ENCODE measurements at places on chromosomes 1 and 21. TPM values are rescaled to one million over a fixed set of nuclear protein-coding genes. Genes with fewer than 3 reads are reported as not detected.

- H3K36me3 ChIP-seq: no peaks in the 10 kb centered on the region
- no peak overlapping the region for H3K27ac ChIP-seq
- H3K27me3 ChIP-seq: no peaks in the 10 kb centered on the region
- H3K4me1 ChIP-seq: no peaks in the 10 kb centered on the region
- no peak overlapping the region for H3K4me3 ChIP-seq
These were observed 78.6 kb downstream of the TIAM1 start for GRCh38 chr21:31265366-31266013.

GRCh38 chr1:74650561-74650960 lies 23.0 kb downstream of the ERICH3 start:
- H3K36me3 ChIP-seq: no peaks in the 10 kb centered on the region
- no peak overlapping the region for H3K27ac ChIP-seq
- no peak for DNase-seq

GRCh38 chr1:154386643-154387352 lies 18.3 kb upstream of the IL6R start:
- H3K27me3 ChIP-seq: no peaks in the 10 kb centered on the region
- peak overlapping the region; percentile 35 for H3K27ac ChIP-seq
- no peaks in the 10 kb centered on the region for H3K36me3 ChIP-seq
- no peak overlapping the region for H3K4me3 ChIP-seq
- peak; percentile 75 for DNase-seq

DNA sequence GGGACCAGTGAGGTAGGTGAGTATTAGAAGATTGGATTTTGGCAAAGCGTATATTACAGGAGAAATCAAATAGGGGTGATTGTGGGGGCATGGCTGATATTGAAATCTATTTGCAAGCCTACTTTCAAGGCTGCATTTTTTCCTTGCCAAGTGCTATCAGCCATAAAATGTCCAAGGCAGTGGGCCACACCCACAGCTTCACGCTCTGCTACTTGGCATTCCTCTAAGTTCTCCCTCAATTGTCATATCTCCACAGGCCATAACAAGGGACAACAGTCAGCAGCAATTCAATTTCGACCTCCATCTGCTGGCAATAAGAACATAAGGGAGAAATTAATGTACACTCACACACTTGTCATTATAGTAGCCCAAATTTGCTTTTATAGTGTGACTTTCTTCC lies 667.1 kb upstream of the PKN2 start:
- no peaks in the 10 kb centered on the region for H3K4me1 ChIP-seq
- H3K27me3 ChIP-seq: no peaks in the 10 kb centered on the region
- no peak for DNase-seq
- no peaks in the 10 kb centered on the region for H3K36me3 ChIP-seq

The IQGAP3 gene
- polyA plus RNA-seq: 0.35 TPM

The UBAP2L gene
- 44.4 TPM for polyA plus RNA-seq

The RAP1GAP gene
- polyA plus RNA-seq: 0.67 TPM

DNA sequence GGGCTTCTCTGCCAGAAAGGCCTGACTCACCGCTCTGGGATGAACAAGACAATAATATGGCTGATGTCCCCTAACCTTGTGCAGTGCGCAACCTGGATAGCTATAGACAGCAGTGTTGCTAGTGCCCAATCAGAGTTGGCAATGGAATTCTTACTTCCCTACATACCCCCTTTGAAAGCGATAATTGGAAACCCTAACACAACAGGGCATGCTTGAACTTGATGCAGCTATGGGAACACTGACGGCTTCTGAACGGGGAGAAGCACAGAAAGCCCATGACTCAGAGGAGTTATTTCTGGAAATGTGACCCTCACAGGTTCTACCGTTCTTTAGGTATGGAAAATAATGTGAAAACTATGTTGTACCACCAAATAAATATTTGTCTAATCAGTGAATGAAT lies 200.6 kb downstream of the TRABD2B start:
- no peaks in the 10 kb centered on the region for H3K27me3 ChIP-seq
- H3K36me3 ChIP-seq: no peaks in the 10 kb centered on the region
- no peak for DNase-seq
- H3K4me1 ChIP-seq: no peaks in the 10 kb centered on the region

GRCh38 chr1:203586496-203587081 lies 40.0 kb upstream of the ATP2B4 start:
- no peak for DNase-seq
- H3K36me3 ChIP-seq: no peaks in the 10 kb centered on the region
- H3K27ac ChIP-seq: no peak overlapping the region
- H3K4me1 ChIP-seq: no peaks in the 10 kb centered on the region

The AADACL3 gene
- not detected for polyA plus RNA-seq

- no peaks in the 10 kb centered on the region for H3K36me3 ChIP-seq
- no peak for DNase-seq
- H3K27ac ChIP-seq: no peak overlapping the region
These were observed 130.4 kb upstream of the ADGRL2 start for GRCh38 chr1:81670286-81670685.

The JMJD4 gene
- 11.2 TPM for polyA plus RNA-seq

GRCh38 chr1:153919876-153920852 lies 2.6 kb downstream of the GATAD2B start:
- no peaks in the 10 kb centered on the region for H3K27me3 ChIP-seq
- no peak overlapping the region for H3K4me3 ChIP-seq
- peak overlapping the region; percentile 97 for H3K27ac ChIP-seq
- H3K4me1 ChIP-seq: peaks cover 36% of the 10 kb centered on the region
- peaks cover 40% of the 10 kb centered on the region for H3K36me3 ChIP-seq

The SGIP1 gene
- polyA plus RNA-seq: 0.14 TPM

DNA sequence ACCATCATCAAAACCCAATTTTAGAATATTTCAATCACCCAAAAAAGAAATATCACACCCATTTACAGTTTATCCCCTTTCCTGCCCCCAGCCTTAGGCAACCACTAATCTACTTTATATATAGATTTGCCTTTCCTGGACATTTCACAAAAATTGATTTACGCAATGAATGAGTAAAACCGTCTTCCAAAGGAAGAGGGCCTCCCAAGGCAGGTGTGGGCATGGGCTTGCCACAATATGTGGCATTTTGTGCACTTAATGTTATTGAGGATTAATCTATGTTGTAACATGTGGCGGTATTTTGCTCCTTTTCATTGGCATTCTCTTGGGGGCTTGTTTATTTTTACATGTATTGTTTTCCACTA lies 11.8 kb upstream of the BMP8B start:
- no peak overlapping the region for H3K4me3 ChIP-seq
- H3K36me3 ChIP-seq: no peaks in the 10 kb centered on the region
- peaks cover 12% of the 10 kb centered on the region for H3K4me1 ChIP-seq
- H3K27me3 ChIP-seq: no peaks in the 10 kb centered on the region
- DNase-seq: no peak
- no peak overlapping the region for H3K27ac ChIP-seq

GRCh38 chr1:75785320-75785982 lies 605 bp upstream of the RABGGTB start:
- DNase-seq: no peak
- peaks cover 47% of the 10 kb centered on the region for H3K4me1 ChIP-seq
- peak overlapping the region; percentile 94 for H3K27ac ChIP-seq

The ZMYND12 gene
- 2.1 TPM for polyA plus RNA-seq

- H3K4me3 ChIP-seq: peak overlapping the region; percentile 87
- peaks cover 67% of the 10 kb centered on the region for H3K4me1 ChIP-seq
- peak overlapping the region; percentile 94 for H3K27ac ChIP-seq
- no peak for DNase-seq
- no peaks in the 10 kb centered on the region for H3K27me3 ChIP-seq
These were observed 372 bp downstream of the SLC25A44 start for GRCh38 chr1:156194300-156194652.

The SLC45A1 gene
- polyA plus RNA-seq: 1.4 TPM

DNA sequence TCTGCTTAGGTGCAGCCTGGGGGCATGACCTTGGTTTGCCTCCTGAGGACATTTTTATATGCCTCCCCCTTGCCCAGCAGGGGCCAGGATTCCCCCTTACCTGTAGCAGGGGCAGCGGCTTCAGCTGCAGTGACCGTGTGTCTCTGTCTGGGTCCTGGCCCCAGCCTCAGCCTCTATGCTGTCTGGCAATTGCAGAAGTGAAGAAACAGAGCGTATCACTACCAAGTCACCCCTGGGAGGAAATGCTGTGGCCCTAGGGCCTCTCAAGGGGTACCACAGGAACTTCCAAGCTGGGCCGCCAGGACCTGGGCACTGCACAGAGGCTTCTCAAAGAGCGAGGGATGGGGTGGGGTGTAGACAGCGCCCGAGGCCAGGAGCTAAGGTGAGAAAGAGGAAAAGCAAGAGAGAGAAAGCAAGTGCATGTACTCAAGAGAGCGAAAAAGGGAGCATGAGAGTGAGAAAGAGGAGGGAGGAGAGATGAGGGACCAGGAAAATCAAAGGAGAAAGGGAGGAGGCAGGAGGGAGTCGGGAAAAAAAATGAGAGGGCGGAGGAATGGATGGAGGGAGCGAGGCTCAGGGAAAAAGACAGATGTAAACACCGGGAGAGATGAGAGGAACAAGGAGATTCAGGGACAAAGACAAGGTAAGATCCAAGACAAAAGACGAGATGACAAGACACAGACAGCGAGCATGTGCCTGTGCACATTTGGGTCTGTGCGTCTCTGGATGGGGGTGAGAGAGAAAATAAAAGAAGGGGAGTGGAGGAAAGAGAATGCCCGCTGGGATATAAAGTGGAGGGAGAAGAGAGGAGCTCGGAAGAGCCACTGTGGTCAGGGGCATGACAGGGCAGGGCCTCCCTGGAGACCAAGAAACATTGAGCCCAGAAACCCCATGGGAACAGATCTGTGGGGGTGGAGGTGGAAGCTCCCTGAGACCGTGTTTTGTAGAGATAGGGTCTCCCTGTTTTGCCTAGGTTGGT lies at the start of gene PTAFR:
Gene PTAFR (minus strand): TSS at position 199 of the 979 bp plus-strand sequence. CDS start 25,669 bp downstream, outside the sequence.
- peak within 1 kb of the TSS; percentile 84 for H3K27ac ChIP-seq
- peak; percentile 92 for DNase-seq
- peaks cover 5% of the 10 kb centered on the region for H3K36me3 ChIP-seq
- no peaks in the 10 kb centered on the region for H3K27me3 ChIP-seq
- H3K4me1 ChIP-seq: peaks cover 77% of the 10 kb centered on the region
- peak within 1 kb of the TSS; percentile 39 for H3K4me3 ChIP-seq

DNA sequence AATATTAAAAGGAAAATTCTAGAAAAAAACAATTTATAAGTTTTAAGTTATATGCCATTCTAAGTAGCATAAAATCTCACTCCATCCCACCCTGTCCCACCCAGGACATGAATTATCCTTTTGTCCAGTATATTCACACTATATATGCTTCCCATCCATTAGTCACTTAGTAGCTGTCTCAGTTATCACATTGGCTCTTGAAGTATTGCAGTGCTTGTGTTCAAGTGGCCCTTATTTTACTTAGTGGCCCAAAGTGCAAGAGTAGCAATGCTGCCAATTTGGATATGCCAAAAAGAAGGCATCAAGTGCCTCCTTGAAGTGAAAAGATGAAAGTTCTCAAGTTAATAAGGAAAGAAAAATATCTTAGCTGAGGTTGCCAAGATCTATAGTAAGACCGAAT lies 192.3 kb downstream of the KCNT2 start:
- H3K27me3 ChIP-seq: no peaks in the 10 kb centered on the region
- no peaks in the 10 kb centered on the region for H3K4me1 ChIP-seq

GRCh38 chr1:84780000-84780716 lies 89.9 kb upstream of the SSX2IP start:
- no peaks in the 10 kb centered on the region for H3K36me3 ChIP-seq
- no peaks in the 10 kb centered on the region for H3K4me1 ChIP-seq
- H3K27me3 ChIP-seq: no peaks in the 10 kb centered on the region

DNA sequence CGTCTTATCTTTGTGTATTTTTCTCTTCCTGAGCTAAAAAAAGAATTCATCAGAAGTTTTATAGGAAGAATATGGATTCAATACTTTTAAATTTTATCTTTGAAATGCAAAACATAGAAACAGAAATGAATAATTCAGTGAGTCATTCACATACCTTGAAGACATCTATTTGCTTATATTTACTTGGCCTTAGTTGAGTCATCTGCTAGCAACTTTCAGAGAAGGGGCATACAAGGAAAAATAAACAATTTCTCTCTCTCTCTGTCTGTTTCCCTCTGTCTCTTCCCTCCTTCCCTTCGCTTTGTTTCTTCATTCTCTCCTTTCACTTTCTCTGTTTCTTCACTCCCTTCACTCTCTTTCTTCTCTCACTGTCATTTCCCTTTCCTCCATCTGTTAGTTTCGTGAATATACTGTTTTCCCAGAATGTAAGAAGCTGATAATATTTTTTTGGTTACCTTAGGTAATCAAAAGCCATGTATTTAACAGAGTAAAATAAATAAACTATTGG lies 477.2 kb downstream of the BRINP3 start:
- no peaks in the 10 kb centered on the region for H3K4me1 ChIP-seq
- DNase-seq: no peak
- H3K27me3 ChIP-seq: no peaks in the 10 kb centered on the region
- H3K27ac ChIP-seq: no peak overlapping the region

The EFCAB14 gene
- polyA plus RNA-seq: 15.1 TPM

DNA sequence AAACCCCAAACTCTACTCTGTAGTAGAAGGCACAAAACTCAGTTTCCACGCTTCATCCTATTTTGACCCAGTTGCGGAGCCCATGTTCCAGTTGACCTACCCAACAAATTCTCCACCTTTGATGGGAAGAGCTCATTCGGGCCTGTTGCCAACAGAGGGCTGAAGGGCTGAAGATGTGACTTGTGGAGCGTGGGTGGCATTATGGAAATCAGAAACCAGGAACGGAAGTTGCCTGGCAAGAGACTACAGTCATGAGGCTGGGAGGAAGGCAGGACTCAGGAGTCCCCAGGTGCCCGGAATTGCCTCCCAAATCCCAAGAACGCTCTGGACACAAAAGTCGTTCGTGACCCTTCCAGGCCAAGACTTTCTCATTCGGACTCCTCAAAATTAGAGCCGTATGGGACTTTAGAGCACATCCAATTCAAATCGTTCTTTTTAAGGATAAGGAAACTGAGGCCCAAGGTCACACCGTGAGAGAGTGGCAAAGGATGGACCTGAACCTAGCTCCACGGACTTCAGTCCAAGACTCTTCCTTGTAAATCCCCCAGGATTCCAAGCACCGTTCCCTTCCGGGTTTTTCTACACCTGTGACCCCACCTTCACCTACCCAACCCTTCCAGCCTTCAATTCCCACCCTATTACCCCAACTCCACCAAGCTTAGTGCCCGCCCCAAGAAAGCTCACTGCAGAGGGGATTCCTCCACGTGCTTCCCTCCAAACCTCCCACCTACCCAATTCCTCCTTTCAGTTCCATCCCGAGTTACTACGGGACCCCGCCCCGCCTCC lies 739 bp downstream of the SMG5 start:
- DNase-seq: no peak
- peak overlapping the region; percentile 93 for H3K27ac ChIP-seq
- peak overlapping the region; percentile 69 for H3K4me3 ChIP-seq
- peaks cover 65% of the 10 kb centered on the region for H3K4me1 ChIP-seq
- no peaks in the 10 kb centered on the region for H3K27me3 ChIP-seq
- H3K36me3 ChIP-seq: peaks cover 29% of the 10 kb centered on the region

DNA sequence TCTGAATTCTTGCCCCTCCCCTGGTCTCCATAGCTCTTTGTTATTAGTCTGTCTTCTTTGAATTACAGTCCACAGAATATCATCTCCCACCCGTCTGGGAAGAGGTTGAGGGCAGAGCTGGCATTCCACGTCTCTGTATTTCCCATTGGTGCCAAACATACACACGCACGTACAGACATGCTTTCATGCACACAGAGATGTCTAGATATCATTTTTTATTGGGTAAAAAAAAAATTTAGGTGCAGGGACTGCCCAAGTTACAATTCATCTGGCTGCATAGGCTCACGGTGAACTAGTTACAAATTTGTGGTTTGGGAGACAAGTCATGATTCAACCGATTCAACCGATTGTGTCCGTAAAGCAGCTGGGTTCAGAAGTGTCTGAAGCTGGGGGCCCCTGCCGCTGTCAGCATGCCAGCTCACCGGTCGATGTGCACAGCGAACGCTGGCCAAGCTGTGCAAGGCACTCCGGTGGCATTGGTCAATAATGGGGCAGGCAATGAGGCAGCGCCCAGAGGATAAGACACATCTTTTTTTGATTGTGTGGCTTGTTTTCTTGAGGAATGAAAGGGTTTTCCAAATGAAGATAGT lies 73.7 kb downstream of the KCNN3 start:
- H3K4me1 ChIP-seq: peaks cover 2% of the 10 kb centered on the region
- H3K27ac ChIP-seq: no peak overlapping the region
- H3K36me3 ChIP-seq: no peaks in the 10 kb centered on the region
- no peak for DNase-seq

The GREM2 gene
- polyA plus RNA-seq: 0.46 TPM

Measured in spleen (tissue), 13 donors.